Left cardiac atrium (tissue), 4 donors: ENCODE measurements at places on chromosomes 3 and 15. TPM values are rescaled to one million over a fixed set of nuclear protein-coding genes. Genes with fewer than 3 reads are reported as not detected.

- no peak for DNase-seq
These were observed 129.0 kb upstream of the ARHGEF3 start for GRCh38 chr3:56930706-56931105.

DNA sequence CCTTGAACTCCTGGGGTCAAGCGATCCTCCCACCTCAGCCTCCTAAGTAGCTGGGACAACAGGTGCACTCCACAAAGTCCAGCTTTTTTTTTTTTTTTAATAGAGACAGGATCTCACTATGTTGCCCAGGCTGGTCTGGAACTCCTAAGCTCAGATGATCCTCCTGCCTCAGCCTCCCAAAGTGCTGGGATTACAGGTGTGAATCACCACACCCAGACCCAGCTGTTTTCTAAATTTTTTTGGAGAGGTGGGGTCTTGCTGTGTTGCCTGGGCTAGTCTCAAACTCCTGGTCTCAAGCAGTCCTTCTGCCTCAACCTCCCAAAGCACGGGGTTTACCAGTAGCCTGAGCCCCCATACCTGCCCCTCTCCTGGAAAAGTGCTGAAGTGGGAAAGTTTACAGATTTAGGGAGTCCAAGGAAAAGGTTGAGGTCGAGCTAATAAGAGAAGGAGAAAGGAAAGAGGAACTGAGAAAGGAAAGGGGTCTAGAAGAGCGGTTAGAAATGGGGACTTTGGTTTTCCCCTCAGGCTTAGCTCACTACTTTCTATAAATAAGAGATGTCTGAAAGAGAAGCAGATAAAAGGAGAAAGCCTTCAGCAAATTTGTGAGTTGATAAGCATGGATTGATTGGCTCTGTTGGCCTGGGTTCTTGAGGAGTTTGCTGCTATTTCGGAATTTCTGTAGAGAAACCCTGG lies 23.6 kb downstream of the UBE2E1 start:
- no peak for DNase-seq

CYP1A1 gene
- total RNA-seq: 0.32 TPM

- no peak for DNase-seq
These were observed 95.5 kb upstream of the SETMAR start for GRCh38 chr3:4207672-4208071.

DYNC1LI1 gene
- 34.3 TPM for total RNA-seq

DNA sequence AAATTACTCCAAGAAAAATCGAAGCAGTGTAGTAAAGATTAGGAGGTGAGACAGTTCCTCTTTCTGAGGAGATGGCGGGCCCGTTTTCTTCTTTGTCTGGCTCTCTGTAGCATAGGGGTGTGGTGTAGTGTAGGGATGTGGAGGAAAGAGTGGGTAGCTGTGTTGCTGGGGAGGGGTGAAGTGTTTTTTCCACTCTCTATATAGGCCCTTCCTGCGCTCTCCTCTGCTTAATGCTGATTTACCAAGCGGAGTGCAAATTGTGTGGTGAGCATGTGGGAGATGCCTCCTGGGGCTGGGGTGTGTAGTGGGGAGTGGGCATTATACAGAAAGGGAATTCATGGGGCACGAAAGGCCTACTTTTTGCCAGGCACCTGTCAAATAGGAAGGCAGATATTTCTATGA lies 94.9 kb downstream of the ST6GAL1 start:
- DNase-seq: no peak

- DNase-seq: no peak
These were observed 7.4 kb upstream of the FGF7 start for GRCh38 chr15:49415638-49416037.

DNA sequence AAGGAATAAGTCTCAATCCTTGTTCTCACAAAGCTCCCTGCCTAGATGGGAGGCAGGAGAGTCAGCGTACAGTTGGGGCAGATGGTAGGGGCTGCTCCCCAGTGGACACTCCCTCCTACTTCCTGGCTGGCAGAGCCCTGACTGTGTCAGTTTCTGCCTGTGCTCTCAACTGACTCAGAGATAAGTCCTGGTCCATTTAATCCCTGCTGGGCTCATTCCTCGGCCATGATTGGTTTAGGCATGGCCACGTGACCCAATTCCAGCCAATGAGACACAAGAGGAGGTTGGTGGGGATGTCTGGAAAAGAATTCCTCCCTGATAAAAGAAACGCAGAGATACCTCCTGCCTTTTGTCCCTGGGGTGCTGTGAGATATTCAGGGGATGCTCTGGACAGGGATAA lies 118.1 kb upstream of the SLC6A11 start:
- DNase-seq: no peak

ABTB1 gene
- total RNA-seq: 21.8 TPM

DNA sequence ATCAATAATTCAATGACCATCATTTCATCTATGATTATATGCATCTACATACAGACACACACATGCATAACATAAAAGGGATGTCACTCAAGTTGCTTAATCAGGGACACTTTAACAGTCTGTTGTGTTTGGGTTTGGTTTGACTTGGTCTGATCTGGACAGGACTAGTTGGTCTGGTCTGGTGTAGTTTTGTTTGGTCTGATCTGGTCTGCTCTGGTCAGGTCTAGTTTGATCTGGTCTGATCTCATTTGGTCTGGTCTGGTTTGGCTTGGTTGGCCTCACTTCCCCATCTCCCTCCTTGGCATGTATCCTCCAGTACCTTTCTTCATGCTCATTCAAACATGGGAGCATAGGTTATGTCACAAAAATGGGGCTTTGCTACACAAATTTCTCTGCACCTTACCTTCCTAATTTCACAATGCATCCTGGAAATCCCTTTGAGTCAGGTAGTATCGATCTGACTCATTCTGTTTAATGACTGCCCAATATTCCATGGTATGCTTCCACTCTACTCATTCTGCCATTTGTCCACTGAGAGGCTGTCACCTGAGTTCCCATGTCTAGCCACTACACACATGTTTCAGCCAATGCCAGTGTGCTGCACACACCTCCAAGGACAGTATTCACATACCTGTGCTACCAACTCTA lies 73.0 kb upstream of the TPM1 start:
- no peak for DNase-seq

DNA sequence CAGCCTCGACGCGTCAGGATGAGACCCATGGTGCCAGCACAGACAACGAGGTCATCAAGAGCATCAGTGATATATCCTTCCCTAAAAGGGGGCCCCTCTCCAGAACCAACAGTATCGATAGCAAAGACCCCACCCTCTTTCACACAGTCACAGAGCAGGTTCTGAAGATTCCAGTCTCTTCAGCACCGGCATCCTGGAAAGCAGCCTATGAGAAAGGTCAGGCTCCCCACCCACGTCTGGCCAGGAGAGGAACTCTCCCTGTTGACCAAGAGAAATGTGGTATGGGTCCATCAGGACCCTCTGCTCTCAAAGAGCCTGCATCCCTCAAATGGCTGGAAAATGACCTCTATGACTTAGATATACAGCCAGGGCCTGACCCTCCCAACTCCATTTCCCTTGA lies 11.6 kb downstream of the ANKRD34C start:
- DNase-seq: no peak

DNA sequence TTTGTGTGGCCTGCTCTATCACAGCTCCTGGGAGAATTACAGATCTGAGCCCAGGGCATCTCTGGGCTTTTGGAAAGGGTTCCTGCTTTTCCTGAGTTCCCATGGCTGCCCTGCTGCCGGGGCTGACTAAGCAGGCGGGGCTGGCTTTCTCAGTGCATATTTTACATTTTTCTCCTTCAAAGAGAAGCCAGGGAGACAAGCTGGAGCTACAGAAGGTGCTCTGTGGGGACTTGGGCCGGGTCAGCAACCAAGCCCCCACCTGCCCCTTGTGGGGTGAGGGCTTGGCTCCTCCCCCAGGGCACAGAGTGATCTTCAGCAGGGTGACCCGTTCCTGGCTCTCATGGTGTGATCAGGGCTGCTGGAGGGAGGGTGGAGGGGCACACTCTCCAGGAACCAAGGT lies 17.4 kb downstream of the ABTB1 start:
- DNase-seq: peak; percentile 26
